SK-N-SH (cell line): ENCODE measurements at places on chromosomes 6 and 20. TPM values are rescaled to one million over a fixed set of nuclear protein-coding genes. Genes with fewer than 3 reads are reported as not detected.

The THBD gene
- 0.13 and 0.33 TPM in 2 replicates for polyA plus RNA-seq

The FOXS1 gene
- polyA plus RNA-seq = 0.73 and 0.99 TPM in 2 replicates

The DSP gene
- polyA plus RNA-seq = 0.02 TPM in 1 of 2 replicates, not detected in the other

The TP53INP2 gene
- polyA plus RNA-seq = 4.9 and 6.4 TPM in 2 replicates

The CCDC170 gene
- polyA plus RNA-seq = not detected in 2 replicates

The ARMC2 gene
- 2.4 and 4.3 TPM in 2 replicates for polyA plus RNA-seq

The SIRPD gene
- not detected in 2 replicates for polyA plus RNA-seq

The RWDD2A gene
- polyA plus RNA-seq = 3.4 and 5.8 TPM in 2 replicates
